ENCODE measurements at places on chromosomes 6 and 20.

GRCh38 chr6:47014401-47014800 is 27.7 kb downstream of the ADGRF1 start:
- no peak for DNase-seq

- DNase-seq: no peak
Measured at GRCh38 chr6:603265-603664, 53.6 kb downstream of the HUS1B start.

DNA sequence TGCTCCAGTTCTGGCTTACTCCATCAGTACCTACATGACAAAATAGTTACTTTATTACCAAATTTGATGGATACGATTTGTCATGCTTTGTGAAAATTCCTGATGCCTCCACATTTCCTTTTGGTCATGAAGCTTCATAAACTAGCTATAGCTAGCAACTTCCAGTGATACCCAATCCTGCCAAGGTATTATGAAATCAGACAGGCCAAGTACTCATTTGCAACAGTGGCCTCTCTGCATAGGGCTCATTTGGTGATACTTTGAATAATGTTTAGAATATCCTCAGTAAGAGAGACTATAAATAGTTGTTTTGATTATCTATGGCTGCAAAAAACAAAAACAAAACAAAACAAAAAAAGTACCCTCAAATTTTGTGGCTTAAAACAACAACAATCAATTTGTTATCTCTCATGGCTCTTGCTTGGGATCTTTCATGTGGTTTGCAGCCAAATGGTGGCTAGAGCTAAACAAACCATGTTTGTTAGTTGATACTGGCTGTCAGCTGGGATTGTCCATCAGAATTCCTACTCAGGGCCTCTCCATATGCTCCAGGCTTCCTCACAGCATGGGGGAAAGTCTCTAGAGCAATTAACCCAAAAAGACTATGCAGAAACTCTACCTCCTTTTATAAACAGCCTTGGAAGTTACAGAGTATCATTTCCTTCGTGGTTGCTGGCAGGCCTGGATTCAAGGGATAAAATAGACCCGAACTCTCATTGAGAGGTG is 10.1 kb upstream of the PRL start:
- no peak for DNase-seq

DNA sequence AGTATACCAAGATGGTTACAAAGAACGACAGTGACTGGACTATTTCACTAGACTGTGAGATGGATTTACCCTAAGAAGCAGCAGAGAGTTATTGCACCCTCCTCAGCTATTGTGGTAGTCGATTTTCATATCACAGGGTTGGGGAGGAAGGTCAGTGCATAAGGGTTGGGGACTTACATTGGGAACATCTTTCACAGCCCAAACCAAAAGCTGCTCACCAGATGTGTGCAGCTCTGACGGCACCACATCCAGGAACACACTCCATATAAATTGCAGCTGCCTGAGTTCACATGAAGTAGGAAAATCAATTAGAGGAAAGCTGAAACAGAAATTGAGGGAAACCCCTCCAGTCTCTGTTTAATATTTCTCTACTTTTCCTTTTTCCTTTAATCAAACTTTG is 470.5 kb upstream of the NRSN1 start:
- DNase-seq: no peak

- DNase-seq: no peak
Measured at GRCh38 chr6:36769183-36769675, 70.0 kb downstream of the CPNE5 start.
